ENCODE measurements at places on chromosomes 11 and 22. TPM values are rescaled to one million over a fixed set of nuclear protein-coding genes. Genes with fewer than 3 reads are reported as not detected.
A peak's percentile ranks its signal among the peaks of the same experiment; 100 is the strongest.

- DNase-seq: peak; percentile 43
Observed at GRCh38 chr11:13292970-13293369, 15.4 kb downstream of the BMAL1 start.

GRCh38 chr22:47057916-47058585 is 295.6 kb downstream of the TBC1D22A start:
- DNase-seq: no peak

DNA sequence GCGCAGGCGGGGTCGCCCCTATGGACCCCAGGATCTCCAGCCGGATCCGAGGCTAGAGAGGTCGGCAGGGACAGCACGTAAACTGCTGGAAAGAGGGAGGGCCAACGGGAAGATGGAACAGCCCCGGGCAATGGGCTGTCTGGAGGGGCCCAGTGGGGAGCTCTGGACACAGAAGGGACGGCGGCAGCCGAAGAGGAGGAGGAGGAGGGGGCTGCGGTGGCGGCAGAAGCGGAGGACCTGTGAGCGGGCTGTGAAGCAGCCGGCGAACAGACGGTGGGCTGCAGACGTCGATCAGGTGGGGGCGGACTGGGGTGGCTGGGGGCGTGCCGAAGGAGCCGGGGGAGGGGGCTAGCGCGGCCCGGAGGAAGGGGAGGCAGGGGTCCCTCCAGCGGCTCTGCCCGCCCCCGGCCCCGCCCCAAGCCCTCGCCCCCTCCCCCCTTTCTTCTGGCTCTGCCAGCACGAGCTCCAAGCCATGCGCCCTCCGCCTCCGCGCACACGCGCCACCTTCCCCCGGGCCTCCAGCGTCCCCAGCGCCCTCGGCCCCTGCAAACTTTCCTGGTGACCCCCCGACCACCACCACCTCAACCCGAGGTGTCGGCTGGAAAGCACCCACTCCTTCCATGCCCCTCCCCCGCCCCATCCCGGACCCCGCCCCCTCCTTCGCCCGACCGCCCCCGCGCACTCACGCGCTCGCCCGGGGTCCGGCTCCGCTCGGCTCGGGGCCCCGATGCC is 432 bp downstream of the TNKS1BP1 start:
- DNase-seq: no peak

DNA sequence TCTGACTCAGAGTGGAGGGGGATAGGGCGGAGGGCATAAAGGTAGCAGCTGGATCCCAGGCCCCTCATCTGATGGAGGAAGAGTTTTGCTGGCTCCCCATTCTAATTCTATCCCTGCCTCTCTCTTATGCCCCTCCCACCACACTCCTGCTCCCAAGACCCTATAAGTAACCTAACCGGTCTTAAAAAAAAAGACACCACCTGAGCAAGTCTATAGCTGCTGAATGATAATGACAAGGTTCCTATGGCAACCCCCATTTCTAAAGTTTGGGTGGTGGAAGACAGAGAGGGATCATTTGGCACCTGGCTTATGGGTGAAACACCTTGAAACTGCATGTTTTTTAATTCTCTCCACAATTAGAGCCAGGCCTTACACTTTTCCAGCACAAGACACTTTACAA is 69.6 kb downstream of the LARGE1 start:
- DNase-seq: no peak

- no peak for DNase-seq
Observed at GRCh38 chr11:19336331-19336730, 95.6 kb upstream of the E2F8 start.

- DNase-seq: no peak
Observed at GRCh38 chr11:10539339-10539738, 1.6 kb downstream of the RNF141 start.

GRCh38 chr11:11288972-11289616 is 64.0 kb downstream of the CSNK2A3 start:
- no peak for DNase-seq

GRCh38 chr11:123284454-123284853 is 89.4 kb upstream of the CLMP start:
- DNase-seq: no peak

GRCh38 chr22:47386812-47387510 is 624.5 kb downstream of the TBC1D22A start:
- DNase-seq: no peak

DNA sequence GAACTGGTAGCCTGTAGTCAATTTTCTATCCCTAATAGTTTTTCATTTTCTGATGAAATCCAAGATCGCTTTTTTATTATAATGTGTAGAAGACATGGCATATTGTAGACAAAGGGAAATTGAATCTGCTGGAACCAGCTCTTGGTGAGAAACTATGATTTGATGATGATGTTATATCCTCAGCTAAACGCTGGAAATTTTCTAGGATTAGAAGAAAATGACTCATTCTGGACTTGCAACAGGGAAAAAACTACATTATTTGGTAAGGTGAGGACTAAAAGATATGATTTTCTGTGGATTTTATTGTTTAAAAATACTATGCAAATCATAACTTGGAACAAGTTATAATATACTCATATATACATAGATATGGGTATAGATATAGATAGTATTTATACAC is 14.1 kb upstream of the PGM2L1 start:
- DNase-seq: no peak

DNA sequence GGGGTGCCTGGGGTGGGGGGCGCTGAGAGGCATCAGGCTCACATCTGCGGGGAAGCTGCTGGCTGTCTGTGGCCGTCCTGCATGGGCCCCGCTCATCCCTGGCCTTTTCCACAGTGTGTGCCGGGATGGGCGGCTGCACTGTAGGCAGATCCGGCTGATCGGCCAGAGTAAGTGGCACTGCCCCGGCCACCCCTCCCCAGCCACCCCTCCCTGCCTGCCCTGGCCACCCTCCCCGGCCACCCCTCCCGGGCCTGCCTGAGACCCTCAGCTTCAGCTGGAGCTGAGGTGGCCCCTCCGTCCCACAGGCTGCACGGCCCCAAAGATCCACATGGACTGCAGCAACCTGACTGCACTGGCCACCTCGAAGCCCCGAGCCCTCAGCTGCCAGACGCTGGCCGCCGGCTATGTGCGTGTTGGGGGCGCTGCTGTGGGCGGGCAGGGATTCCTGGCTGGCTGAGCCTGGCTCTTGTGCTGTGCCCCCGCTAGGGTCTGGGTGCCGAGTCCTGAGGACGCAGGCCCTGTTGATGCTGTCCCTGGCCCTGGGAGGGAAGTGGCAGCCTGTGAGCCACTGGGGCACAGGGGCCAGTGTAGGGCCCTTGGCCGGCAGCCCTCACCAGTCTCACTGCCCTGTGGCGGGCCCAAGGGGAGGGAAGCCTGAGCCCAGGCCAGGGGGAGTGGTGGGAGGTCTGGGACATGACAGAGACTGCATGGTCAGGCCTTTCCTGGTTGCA is 10.9 kb downstream of the MUC2 start:
- DNase-seq: no peak

- DNase-seq: peak; percentile 57
Observed at GRCh38 chr22:22702237-22703202, 58.1 kb downstream of the GGTLC2 start.

CLCF1 gene
- total RNA-seq: 13.9 TPM

TMA7B gene
- not detected for total RNA-seq

OR51B5 gene
- total RNA-seq: not detected

GLB1L3 gene
- total RNA-seq: not detected
